ENCODE measurements at places on chromosomes 2 and 18.

GRCh38 chr2:84212611-84213314, 246.3 kb downstream of the SUCLG1 start:
- DNase-seq, result no peak

DNA sequence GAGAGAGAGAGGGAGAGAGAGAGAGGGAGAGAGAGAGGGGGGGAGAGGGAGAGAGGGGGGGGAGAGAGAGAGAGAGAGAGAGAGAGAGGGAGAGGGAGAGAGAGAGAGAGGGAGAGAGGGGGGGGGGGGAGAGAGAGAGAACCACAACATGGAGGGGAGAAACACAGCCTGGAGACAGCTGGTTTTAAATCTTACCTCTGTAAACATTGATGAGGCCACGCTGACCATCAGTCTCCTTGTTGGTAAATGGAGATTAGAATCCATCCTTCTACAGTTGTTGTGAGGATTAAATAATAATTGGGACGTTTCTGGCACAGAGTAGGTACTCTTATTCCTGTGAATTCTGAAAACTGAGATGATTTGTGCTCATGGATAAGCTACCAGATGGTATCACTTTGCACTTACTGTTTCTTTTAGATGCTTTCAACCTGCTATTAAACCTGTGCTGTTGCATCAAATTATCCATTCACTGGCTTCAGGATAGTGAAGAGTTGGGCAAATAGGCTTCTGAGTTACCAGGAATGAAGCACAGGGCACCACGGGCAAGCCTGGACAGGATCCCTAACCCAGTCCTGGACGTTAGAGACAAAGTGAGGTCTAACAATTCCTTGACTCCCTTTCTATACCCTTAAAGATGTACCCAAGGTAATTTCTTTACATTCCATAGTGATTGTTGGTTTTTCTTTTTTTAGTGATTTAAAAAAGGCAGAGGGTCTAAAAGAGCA, 318.1 kb downstream of the ZNF521 start:
- DNase-seq, result no peak

DNA sequence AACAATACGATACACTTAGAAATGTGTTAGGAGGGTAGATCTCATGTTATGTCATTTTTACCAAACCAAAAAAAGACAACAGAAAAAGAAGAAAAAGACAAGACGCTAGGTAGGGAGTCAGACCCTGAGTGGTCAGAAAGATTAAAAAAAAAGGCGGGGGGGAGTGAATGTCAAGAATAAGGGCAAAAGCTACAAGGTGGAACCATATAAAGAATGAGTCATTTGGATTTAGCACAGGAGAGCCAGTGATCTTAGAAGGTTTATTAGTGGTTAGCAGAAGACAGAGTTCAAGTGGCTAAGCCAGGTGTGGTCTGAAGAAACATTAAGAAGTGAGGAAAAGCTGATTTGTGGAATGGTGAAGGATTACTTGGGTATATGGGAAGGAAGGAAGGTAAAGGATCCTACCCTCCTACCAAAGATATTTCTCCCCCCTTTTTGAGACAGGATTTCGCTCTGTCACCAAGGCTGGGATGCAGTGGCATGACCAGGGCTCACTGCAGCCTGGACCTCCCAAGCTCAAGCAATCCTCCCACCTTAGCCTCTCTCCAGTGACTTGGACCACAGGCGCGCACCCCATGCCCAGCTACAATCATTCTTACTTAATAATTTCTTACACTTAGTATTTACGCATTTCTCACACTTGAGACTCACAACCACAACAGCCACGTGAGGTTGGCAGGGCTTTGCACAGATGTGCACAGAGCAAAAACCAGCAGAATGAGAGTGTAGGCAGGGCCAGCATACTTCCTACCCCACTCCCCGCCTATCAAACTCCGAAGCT, 2.6 kb downstream of the DSC2 start:
- DNase-seq, result no peak

- no peak for DNase-seq
Observed at GRCh38 chr2:6921321-6921922, 4.2 kb downstream of the RNF144A start.

- no peak for DNase-seq
Observed at GRCh38 chr2:159790323-159790722, 7.7 kb downstream of the CD302 start.

GRCh38 chr18:10685484-10685883, 159.7 kb downstream of the NAPG start:
- no peak for DNase-seq

- DNase-seq, result no peak
Observed at GRCh38 chr2:56286936-56287335, 103.1 kb downstream of the CCDC85A start.

DNA sequence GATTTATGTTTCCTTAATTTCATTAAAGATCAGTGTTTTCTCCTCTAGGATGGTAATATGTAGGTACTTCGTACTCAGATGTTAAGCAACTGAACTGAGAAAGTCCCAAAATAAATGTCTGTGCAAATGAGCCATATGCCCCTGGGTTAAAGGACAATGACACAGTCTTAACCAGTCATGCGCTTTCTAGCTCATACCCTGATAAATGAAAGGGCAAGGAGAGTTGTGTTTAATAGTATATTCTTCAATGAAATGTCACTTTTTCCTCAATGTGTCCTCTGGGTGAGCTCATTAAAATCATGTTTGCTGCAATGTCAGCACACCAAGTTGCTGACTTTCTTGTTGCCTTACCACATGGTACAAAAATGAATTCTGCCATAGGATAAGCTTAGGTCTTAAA, 856.3 kb downstream of the TMEM182 start:
- no peak for DNase-seq

- no peak for DNase-seq
Observed at GRCh38 chr2:157488877-157489276, 45.0 kb upstream of the CYTIP start.

GRCh38 chr2:236866542-236867340, 218.9 kb upstream of the COPS8 start:
- DNase-seq, result no peak

DNA sequence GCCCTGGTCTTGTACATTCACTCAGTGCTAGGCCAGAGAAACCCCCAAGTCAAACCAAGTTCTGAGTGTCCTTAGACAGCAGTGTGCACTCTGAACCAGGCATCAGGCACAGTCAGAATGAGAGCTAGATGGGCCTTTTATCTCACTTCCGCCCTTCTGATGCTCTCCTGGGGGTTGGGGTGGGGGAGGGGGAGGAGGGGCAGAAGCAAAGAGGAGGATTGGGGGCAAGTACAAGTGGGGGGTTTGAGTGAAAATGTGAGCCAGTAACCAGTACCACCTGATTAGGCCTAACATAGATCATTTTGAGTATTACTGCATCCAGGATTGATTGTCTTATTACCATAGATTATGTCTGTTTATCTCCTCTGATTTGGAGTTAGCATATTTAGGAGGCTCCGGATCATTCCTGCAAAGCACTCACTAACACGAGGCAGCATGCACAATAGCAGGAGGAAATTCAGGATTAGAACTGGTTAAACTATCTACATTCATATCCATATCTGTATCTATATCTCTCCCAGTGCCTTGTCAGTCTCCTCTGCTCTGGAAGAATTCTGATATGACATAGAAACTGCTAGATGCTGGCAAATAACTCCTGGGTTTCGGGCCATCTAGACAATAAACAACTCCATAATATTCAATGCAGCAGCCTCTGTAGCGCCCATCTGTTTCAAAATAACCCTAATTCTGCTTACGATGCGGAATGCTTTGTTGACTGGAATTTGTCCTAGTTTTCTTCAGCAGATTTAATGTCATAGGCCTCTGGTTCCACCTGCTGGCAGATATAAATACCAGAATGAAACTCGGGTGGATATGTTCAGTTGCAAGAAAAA, 149.1 kb downstream of the RHBDD1 start:
- DNase-seq, result peak; percentile 83

- no peak for DNase-seq
Observed at GRCh38 chr2:7497178-7497577, 580.0 kb downstream of the RNF144A start.

DNA sequence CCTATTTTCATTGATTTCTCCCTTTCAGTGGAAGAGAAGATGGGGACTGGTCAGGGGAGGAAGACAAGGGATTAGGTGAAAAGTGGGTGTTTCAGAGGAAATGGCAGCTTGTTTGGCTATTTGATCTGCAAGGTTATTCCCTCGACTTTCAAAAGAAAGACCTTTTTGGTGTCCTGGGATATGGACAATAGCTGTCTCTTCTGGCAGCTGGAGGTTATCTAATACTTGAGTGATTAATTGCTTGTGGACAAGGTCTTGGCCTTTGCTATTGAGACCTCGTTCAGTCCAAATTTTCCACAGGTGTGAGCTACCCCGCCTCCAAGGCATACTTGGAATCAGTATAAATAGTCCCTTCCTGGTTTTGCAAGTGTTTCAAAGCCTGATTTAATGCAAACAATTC, 33.3 kb upstream of the TRAPPC8 start:
- no peak for DNase-seq

DNA sequence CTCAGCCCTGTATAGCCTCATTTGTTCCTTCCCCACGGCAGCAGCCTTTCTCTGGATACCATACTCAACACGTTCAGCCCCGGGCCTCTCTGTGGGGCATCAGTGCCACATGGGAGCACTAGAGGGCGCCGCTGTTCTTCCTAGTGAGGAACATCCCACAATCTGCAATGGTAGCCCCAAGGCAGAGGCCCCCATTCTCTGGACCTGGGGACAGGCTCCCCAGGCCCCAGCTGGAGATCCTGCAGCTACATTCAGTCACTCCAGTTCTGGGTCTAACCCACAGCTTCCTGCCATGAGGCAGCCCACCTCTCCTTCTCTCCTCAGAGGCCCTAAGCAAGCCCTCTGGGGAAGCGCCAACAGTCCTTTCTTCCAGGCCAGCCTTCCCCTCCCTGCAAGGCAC, 14.2 kb upstream of the SFXN5 start:
- DNase-seq, result peak; percentile 62

GRCh38 chr18:69737851-69738250, 209.8 kb downstream of the CD226 start:
- DNase-seq, result no peak

GRCh38 chr2:121776885-121777698, 21.6 kb downstream of the TSN start:
- DNase-seq, result peak; percentile 15

GRCh38 chr2:206361407-206362045, 81.8 kb upstream of the ADAM23 start:
- DNase-seq, result no peak

DNA sequence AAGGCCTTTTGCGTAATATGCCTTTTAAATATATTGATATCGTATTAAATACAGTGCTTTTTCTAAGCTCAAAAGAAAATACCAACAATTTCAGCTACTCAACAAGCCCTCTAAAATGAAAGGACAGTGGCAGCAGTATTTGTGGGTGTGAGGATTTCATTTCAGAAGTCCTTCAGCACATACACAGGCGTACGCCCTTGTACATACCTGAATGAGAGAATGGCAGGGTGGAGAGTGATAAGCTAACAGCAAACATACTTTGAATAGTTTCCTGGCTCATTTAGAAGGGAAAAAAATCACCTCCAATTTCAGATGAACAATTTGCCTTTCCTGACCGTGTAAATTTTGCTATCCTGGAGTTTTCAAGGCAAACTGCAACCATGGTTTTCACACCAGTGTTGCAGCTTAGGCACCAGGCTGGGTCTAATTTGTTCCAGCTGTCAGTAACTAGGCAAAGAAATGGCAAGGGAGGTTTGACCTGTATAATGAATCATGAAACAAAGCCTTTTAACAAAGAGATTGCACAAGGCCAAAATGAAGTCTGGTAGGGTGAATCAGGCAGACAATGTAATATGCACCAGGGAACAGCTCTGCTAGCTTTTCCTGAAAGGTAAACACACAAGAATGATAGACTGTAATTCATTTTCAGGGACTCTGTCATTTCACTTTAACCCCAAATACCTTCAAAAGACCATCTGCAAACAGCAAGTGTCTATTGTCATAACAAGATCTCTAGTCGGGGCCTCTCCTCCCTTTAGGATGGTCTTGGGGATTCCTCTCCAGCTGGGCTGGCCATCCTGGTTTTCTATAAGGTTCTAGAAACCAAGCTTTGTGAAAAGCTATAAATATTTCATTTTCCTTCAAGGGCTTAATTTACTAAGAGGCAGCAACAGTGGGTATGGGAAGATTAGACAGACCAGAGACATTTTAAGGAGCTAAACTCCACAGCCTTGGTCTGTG, 11.5 kb downstream of the ANKRD29 start:
- DNase-seq, result peak; percentile 95

GRCh38 chr18:74006143-74006542, 141.5 kb downstream of the FBXO15 start:
- DNase-seq, result no peak

- DNase-seq, result peak; percentile 44
Observed at GRCh38 chr18:8685141-8685913, 20.0 kb upstream of the MTCL1 start.

DNA sequence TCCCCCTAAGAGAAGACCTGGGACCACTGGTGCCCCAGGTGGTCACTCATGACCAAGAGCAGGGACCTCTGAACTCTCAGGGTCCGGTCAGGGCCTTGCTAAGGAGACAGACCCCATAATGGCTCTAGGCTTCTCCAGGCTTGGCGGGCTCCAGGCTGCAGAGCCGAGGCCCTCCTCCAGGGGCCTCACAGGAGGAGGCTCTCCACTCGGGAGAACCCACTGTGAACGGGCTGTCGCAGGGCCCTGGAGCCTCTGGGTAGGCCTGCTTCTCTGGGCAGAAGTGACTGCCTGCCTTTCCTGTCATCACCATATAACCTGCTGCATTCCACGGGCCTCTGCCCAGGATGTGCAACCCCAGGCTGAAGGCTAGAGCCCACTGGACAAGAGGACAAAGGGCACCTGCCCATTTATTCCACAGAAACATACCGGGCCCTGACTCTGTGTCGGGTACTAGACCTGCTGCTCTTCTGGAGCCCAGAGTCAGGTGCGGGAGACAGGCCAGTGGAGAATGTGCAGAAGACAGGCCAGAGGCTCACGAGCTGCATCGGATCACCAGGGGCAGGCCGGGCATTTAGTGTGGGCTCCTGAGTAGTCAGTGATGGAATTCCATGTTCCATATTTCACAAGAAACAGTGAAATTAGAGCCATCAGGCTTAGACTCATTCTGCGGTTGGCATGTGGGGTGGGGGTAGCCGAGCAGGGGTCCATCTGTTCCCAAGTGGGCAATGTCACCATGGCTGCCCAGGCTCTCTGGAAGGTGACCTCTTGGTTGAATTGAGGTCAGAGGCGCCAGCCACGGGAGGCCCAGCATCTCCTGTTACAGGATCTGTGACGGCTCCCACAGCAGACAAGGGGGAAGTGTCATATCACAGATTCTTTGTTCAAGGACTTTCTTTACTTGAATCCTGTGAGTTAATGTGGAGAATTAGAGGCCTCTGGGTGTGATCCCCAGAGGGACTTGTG, 220.8 kb downstream of the SH3RF3 start:
- DNase-seq, result no peak

GRCh38 chr2:236308855-236309668, 44.9 kb upstream of the ASB18 start:
- DNase-seq, result no peak

- no peak for DNase-seq
Observed at GRCh38 chr18:13260197-13260934, 41.8 kb downstream of the LDLRAD4 start.
